ENCODE measurements at places on chromosomes 3 and 15.

DNA sequence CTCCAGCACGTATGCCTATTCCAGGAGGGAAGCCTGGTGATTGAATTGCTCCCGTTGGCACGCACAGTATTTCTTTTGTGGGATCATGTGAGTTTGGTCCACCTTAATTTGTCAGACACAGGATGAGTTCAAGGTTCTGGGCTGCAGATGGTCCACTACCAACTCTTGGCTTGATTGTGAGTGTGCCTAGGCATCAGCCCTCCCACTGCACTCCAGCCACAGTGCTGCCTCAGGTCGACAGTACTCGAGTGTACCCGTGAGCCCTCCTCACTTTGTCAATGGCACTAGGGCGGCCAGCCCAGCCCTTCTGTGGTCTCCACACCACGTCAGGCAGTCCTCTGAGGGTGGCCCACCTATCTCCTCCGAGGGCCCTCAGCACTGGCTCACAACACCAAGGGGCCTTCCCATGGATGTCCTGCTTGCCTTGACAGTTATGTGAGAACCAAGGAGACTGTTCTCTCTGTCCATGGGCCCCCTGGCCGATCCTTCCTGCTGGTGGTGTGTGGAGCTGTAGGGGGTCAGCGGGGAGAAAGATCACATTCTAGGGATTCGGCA, 30.2 kb downstream of the CHRD start:
- no peak for DNase-seq

DNA sequence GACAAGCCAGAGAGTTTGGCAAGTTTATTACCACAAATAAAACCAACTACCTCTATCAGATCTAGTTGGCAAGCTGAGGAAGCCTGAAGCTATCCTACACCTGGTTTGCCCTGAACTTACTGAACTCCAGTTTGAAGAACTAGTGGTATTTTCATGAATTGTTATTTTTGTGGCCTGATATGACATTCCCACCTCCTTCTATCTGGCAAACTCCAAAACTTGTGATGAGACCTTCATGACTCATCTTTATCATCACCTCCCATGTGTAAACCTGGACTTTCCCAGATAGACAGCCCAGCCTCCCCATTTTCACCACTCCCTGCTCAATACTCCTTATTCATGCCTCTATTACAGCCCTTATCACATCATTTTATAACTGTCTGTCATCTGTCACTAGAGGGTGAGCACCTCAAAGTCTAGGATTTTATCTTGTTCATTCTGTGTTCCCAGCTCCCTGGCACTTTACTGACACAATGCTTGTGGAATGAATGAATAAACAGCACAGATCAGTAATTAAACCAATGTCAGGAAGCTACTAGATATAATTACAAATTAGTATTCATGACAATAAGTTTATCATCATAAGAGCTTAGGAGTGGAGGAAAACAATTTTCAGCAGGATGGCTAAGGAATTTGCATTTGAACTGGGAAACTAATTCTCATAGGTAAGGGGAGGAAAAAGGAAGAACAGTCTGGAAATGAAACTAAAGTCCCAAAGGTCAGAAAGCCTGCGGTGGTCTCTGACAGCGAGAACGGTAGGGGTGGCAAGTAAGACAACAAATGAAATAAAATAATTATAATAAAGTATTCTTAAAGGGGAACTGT, 13.2 kb upstream of the TRANK1 start:
- DNase-seq: no peak

GRCh38 chr3:135848051-135848450, 117.5 kb upstream of the PPP2R3A start:
- DNase-seq: no peak

DNA sequence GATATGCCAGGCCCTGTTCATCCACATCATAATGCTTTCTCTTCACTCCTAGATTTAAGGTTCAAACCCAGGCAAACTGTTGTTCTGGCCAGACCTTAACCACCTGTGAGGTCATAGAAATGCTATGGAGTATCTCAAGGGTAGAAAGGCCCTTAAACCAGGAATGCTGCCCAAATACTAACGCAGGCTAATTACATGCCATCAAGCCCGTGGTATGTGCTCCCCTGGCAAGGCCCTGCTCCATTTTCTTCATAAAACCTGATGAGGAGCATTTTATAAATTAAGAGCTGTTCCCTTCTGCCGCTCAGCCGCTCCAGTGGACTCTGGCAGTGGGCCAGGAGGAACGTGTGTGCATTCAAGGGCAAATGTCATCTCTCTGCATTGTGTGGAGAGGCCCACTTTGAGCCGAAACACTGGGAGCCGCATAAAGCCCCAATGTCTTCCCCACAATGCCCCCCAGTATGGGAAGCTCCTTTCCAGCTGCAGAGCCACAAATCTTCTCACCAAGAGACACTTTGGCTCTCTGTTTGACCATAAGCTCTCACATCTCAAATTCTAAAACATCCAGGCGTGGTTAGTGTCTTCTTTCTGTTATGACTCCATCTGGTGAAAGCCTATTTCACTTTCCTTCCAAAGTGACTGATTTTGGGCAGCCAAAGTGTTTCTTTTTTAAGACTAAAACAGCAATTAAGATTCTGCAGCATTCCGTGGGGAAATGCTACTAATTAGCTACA, 210.8 kb upstream of the NR2E3 start:
- no peak for DNase-seq

DNA sequence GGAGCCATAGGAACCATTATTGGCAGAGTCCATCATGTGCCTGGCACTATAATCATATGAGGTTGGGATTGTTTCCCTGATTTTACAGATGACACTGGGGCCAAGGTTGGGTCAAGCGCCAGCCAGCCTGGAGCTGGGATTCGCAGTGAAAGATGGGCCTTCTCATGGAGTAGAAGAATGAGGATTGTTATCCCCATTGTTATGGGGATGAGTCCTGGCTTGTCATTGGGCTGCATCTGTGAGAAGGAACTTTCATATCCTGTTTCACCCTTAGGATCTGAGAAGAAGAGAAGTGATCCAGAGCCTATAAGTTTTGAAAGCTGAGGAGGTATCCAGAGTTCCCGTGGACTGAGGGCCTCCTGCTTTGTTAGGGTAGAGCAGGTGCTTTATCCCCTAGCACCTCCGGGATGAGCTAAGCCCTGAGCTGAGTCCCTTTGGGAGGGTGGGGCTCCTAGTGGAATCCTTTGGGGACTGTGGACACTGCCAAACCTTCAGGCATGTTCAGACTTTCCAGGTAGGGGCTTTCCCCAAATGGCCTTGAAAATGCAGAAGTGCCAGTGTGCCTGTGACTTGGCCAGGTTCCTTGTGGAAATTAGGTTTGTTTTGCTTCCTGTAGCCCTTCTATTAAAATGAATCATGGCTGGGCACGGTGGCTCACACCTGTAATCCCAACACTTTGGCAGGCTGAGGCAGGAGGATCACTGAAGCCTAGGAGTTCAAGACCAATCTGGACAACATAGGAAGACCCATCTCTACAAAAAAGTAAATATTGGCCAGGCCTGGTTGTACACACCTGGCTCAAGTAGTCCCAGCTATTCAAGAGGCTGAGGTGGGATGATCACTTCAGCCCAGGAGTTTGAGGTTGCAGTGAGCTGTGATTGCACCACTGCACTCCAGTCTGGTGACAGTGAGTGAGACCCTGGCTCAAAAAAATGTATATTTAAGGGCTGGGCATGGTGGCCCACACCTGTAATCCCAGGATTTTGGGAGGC, 30.2 kb upstream of the BSN start:
- no peak for DNase-seq

GRCh38 chr15:41096178-41096577, 19.9 kb downstream of the INO80 start:
- DNase-seq: no peak

DNA sequence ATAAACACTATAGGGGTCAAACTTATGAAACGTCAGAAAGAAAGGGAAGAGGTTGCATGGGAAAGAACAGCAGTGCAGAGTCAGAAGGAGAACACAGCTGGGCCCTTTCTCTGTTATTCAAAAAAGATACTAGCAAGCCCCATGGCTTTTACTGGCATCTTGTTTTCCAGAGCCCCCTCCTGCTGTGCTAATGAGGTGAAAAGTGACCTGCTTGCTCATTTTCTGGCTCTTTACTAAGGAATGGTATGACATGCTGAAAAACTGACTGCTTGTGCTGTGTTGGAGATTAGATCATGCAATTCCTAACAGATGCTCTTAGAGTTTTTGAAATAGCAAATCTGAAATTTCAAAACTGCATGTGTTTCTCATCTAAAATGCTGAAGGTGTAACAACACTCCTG, 541.6 kb upstream of the ALCAM start:
- no peak for DNase-seq

- DNase-seq: no peak
Measured at GRCh38 chr15:63341898-63342297, 39.7 kb downstream of the CA12 start.

GRCh38 chr15:36883713-36884517, 216.4 kb downstream of the MEIS2 start:
- DNase-seq: peak; percentile 5

GRCh38 chr3:144433006-144433405, 461.4 kb downstream of the DIPK2A start:
- DNase-seq: no peak

- DNase-seq: no peak
Measured at GRCh38 chr3:78634316-78634715, 1133.5 kb downstream of the ROBO1 start.

- DNase-seq: no peak
Measured at GRCh38 chr15:40333922-40334492, 6.7 kb downstream of the CCDC9B start.

DNA sequence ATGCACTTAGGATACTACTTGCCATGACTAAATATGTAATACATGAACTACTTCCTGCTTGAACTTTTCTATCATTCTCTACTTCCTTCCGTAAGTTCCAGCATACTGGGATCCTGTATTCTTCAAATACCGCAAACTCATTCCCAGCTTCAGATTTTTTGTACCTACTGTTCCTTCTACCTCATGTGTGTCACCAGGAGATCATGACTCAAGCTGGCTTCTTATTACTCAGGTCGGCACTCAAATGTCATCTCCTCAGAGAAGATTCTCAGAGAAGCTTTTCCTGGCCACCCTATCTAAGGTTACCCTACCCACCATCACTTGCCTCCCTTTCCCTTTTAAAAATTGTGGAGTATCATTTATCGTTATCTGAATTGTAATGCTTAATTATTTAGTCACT, 66.7 kb downstream of the RFX7 start:
- DNase-seq: no peak

GRCh38 chr3:66076861-66077470, 38.2 kb upstream of the MAGI1 start:
- no peak for DNase-seq

GRCh38 chr3:37907906-37908305, 46.2 kb downstream of the CTDSPL start:
- DNase-seq: no peak

DNA sequence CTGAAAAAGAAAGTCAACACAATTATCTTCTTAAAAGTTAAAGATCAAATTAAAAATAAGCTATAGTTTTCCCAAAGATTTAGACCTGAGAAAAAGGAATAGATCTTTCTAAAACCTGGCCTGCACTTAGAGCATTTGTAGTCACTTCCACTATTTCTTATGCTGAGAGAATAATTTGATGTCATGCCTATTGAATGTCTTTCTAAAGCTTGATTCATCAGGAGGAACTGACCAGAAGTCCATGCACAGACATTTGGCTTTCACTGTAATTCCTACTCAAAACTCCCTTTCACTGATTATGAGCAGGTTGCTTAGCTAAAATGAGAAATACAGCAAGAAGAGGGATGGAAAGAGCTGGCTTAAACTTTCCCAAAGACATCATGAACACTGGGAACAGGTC, 4.3 kb downstream of the GREM1 start:
- DNase-seq: no peak

DNA sequence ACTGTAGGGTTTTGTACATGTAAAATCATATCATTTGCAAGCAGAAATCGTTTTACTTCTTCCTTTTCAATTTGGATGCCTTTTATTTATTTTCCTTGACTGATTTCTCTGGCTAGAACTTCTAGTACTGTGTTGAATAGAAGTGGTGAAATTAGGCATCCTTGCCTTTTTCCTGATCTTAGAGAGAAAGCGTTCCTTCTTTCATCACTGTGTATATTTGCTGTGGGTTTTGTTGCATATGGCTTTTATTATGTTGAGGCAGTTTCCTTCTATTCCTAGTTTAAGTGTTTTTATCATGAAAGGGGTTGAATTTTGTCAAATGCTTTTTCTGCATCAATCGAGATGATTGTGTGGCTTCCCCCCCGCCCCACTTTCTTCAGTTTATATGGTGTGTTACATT, 140.9 kb downstream of the ATG7 start:
- no peak for DNase-seq

GRCh38 chr3:40718209-40718608, 193.4 kb downstream of the ZNF621 start:
- DNase-seq: no peak

DNA sequence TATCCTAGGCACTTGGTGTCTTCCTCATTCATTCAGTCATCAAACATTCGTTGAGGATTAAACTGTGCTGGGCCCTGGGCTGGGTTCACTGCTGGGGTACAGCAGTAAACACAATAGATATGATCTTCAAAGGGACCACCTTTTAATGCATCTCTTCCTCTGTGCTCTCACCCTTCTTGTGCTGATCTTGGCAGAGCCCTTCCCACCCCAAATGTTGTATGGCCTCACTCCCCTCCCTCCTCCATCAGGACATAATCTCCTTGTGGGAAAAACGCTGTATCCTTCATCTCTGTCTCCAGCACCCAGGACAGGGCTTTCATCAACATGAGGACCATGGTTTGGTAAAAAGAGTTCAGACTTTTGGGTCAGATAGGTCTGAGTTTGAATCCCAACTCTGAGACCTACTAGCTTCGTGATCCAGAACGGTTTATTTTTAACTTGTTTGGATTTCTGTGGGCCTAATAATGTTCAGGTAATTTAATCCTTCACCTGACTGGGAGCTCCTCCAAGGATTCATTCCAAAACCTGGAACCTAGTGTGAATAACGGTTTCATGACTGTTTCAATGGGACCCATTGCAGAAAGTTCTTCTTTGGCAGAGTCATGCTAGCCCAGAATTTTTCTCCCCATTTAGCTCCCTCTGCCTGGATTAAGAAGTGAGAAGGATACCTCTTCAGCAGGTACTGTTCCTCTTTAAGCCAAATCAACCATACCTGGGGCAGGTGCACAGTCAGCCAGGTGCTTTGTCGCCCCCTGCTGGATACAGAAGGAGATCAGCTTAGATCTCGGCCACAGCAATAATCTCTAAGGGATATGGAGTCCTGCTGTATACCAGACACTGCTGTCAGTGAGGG, 5.2 kb upstream of the WNT7A start:
- DNase-seq: peak; percentile 64

DNA sequence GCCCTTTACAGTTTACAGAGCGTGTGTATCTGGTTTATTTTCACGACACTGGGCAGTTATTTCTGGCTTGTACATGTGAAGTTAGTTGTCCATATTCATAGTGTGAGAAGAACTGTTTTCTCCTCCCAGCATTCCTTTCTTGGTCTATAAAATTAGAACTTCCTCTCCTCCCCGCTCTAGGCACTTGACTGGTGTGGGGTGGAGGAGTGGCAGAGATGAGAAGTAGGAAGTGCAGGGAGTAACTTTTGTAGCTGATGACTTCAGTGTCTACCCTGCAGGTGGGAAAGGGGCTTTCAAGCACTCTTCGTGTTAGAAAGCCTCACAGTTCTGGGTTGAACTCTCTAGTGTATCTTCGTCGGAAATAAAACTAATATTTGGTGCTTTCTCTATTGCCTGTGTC, 13.4 kb downstream of the APOD start:
- DNase-seq: no peak

Measured in T-cell (primary cell).